ENCODE measurements at places on chromosomes 13 and 19.

DNA sequence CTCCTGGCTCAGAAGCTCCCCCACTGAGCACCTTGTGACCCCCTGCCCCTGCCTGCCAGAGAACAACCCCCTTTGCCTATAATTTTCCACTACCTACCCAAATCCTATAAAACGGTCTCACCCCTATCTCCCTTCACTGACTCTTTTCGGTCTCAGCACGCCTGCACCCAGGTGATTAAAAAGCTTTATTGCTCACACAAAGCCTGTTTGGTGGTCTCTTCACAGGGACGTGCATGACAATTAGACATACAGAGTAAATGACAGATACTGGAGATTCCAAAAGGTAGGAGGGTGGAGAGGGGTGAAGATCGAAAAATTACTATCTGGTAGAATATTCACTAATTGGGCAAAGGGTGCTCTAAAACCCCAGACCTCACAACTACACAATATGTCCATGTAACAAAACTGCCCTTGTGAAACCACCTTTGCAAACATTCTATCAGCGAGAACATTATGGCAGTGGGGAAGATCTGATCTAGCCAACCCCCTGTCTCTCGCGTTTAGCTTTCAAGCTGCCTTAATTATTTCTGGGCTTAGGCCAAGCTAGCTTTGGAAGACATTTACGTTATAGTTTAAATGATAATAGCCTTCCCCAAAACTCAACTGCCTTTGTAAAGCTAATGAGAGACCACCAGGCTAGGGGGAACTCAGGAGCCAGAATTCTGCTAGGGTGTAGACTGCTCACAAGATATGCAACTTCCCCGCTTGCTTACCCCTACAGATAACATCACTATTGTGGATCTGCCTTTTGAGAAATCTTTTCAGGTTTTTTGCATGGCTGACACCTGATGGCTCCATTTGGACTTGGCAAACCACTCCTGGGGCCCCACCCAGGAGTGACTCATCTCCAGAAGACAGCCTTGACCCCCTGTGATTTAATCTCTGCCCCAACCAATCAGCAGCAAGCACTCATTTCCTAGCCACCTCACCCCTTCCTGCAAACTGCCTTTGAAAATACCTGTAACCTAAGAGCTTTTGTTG is 1534.0 kb upstream of the SPRY2 start:
- DNase-seq: no peak

DNA sequence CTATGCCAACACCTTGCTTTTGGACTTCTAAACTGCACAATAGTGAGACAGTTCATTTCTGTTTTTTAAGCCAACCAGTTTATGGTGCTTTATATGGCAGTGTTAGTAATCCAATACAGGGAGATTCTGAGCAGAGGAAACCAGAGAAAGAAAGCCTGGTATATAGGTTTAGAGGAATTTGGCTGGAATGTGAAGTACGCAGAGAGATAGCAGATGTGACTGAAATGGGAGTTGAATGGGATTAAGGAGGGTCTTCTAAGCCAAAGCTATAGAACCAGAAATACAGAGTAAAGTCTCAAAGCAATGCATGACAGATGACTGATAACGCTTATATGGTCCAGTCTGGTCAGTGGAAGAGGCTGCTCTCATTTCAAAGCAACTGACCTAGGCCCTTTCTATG is 453.7 kb downstream of the GPC6 start:
- no peak for DNase-seq

GRCh38 chr13:31943591-31943990 is 88.0 kb upstream of the FRY start:
- DNase-seq: no peak

- no peak for DNase-seq
Measured at GRCh38 chr13:19981685-19982238, 23.2 kb downstream of the ZMYM2 start.

DNA sequence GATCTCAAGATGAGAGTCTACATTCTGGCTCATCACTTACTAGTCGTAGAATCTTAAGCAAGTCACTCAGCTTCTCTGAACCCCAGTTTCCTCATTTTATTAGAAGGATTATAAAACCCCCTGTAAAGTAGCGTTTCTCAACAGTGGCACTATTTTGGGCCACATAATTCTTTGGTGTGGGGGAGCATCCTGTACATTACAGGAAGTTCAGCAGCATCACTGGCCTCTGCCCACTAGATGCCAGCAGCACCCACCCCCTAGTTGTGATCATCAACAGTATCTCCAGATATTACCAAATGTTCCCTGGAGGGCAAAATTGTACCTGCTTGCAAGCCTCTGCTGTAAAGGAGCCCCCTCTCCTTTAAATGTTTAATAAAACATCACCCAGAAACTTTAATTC is 22.6 kb downstream of the STARD13 start:
- no peak for DNase-seq

Data from neuronal stem cell (in vitro differentiated cells).